Esophagus muscularis mucosa (tissue), 4 donors: ENCODE measurements at places on chromosomes 6 and 20. TPM values are rescaled to one million over a fixed set of nuclear protein-coding genes. Genes with fewer than 3 reads are reported as not detected.

The GTSF1L gene
- total RNA-seq = not detected

The CCN5 gene
- total RNA-seq = 488 TPM

The PRND gene
- not detected for total RNA-seq

The RHAG gene
- total RNA-seq = 0.42 TPM

The B3GALT4 gene
- 26.8 TPM for total RNA-seq

The LRRC73 gene
- total RNA-seq = 0.50 TPM

The SPEF1 gene
- total RNA-seq = not detected

The SIRPG gene
- not detected for total RNA-seq

The CARMIL1 gene
- total RNA-seq = 11.3 TPM

The SPATS1 gene
- not detected for total RNA-seq

The IP6K3 gene
- 1.2 TPM for total RNA-seq

The SLC12A5 gene
- not detected for total RNA-seq

The ZCCHC3 gene
- total RNA-seq = 29.9 TPM

The KHDC1 gene
- not detected for total RNA-seq

The ADAM33 gene
- total RNA-seq = 144 TPM

The PLA2G7 gene
- total RNA-seq = 0.29 TPM

The EDEM2 gene
- total RNA-seq = 14.4 TPM

The GLP1R gene
- not detected for total RNA-seq

The IL20RA gene
- total RNA-seq = 1.6 TPM

The TRPC4AP gene
- 56.1 TPM for total RNA-seq

The RALGAPA2 gene
- total RNA-seq = 27.7 TPM

The BFSP1 gene
- total RNA-seq = 7.3 TPM

The SLC22A7 gene
- total RNA-seq = not detected

The PLCB4 gene
- total RNA-seq = 61.8 TPM

The TGM3 gene
- not detected for total RNA-seq

The GSTA3 gene
- not detected for total RNA-seq

The AVP gene
- not detected for total RNA-seq

The NTSR1 gene
- 0.42 TPM for total RNA-seq

The CYP21A2 gene
- total RNA-seq = 1.4 TPM

The C20orf96 gene
- total RNA-seq = 2.1 TPM

The LTB gene
- 0.57 TPM for total RNA-seq
